ENCODE measurements at places on chromosomes 11 and 22. TPM values are rescaled to one million over a fixed set of nuclear protein-coding genes. Genes with fewer than 3 reads are reported as not detected.

Gene CCDC89
- total RNA-seq: not detected

GRCh38 chr22:50293441-50294318 is 13.8 kb downstream of the PLXNB2 start:
- peaks cover 10% of the 10 kb centered on the region for H3K36me3 ChIP-seq
- no peak overlapping the region for H3K4me3 ChIP-seq
- no peaks in the 10 kb centered on the region for H3K27me3 ChIP-seq
- H3K4me1 ChIP-seq: peaks cover 70% of the 10 kb centered on the region
- peak; percentile 82 for DNase-seq
- H3K27ac ChIP-seq: peak overlapping the region; percentile 76

GRCh38 chr11:122181893-122182292 is 65.9 kb upstream of the BLID start:
- H3K36me3 ChIP-seq: no peaks in the 10 kb centered on the region
- no peaks in the 10 kb centered on the region for H3K27me3 ChIP-seq
- no peak overlapping the region for H3K27ac ChIP-seq

DNA sequence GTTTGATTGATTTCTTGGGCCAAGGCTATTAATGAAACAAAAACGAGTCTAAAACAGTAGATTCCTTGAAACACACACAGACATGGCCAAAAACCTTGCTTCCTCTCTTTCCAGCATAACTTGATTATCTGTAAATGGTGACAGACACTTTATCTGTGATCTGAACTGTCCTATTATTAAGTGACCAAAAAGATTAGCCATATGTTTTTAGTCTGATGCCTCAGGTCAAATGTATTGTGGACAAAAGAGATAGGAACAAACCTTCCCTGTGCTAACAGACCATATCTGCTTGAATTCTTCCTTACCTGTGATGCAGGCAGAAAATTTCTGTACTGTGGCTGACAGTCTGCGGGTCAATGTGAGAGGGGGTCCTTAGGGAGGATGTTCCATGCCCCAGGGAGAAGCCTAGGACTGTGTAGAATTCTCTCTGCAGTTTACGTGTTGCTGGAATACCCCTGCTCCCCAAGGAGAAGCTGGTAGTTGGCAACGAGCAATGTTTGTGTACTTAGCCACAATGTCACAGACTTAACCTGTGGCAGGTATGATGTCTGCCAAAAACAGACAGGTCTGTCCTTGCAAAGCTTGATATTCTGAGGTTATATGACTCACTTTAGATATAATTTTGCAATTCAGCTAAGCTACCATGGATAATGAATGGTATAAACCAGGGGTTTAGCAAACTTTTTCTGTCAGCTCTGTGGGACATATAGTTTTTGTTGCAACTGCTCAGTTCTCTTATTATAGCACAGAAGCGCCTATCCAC is 31.2 kb downstream of the C11orf71 start:
- H3K36me3 ChIP-seq: no peaks in the 10 kb centered on the region
- DNase-seq: no peak
- no peaks in the 10 kb centered on the region for H3K27me3 ChIP-seq
- H3K4me1 ChIP-seq: no peaks in the 10 kb centered on the region
- H3K27ac ChIP-seq: no peak overlapping the region
- H3K4me3 ChIP-seq: no peak overlapping the region

Gene NLRP10
- total RNA-seq: not detected

GRCh38 chr22:50701428-50702154 is 29.0 kb downstream of the SHANK3 start:
- H3K4me1 ChIP-seq: peaks cover 11% of the 10 kb centered on the region
- H3K36me3 ChIP-seq: no peaks in the 10 kb centered on the region
- DNase-seq: no peak
- H3K4me3 ChIP-seq: no peak overlapping the region
- no peaks in the 10 kb centered on the region for H3K27me3 ChIP-seq
- no peak overlapping the region for H3K27ac ChIP-seq

- no peak for DNase-seq
- no peak overlapping the region for H3K4me3 ChIP-seq
- no peak overlapping the region for H3K27ac ChIP-seq
- no peaks in the 10 kb centered on the region for H3K36me3 ChIP-seq
- H3K27me3 ChIP-seq: no peaks in the 10 kb centered on the region
- H3K4me1 ChIP-seq: no peaks in the 10 kb centered on the region
Measured at GRCh38 chr11:332651-333480, 12.2 kb upstream of the IFITM3 start.

GRCh38 chr11:112837162-112837826 is 123.9 kb upstream of the NCAM1 start:
- H3K27me3 ChIP-seq: no peaks in the 10 kb centered on the region
- H3K4me3 ChIP-seq: no peak overlapping the region
- H3K27ac ChIP-seq: no peak overlapping the region
- peak; percentile 46 for DNase-seq
- H3K36me3 ChIP-seq: no peaks in the 10 kb centered on the region
- H3K4me1 ChIP-seq: no peaks in the 10 kb centered on the region

GRCh38 chr22:50228366-50228765 is 16.5 kb downstream of the TUBGCP6 start:
- no peak for DNase-seq
- no peak overlapping the region for H3K4me3 ChIP-seq
- H3K27me3 ChIP-seq: no peaks in the 10 kb centered on the region

Gene KDM4D
- total RNA-seq: 0.78 TPM

GRCh38 chr11:203056-203944 is 3.9 kb downstream of the BET1L start:
- H3K36me3 ChIP-seq: no peaks in the 10 kb centered on the region
- peaks cover 29% of the 10 kb centered on the region for H3K4me1 ChIP-seq
- no peak overlapping the region for H3K27ac ChIP-seq
- no peaks in the 10 kb centered on the region for H3K27me3 ChIP-seq
- peak; percentile 7 for DNase-seq

Gene OR4C46
- not detected for total RNA-seq

DNA sequence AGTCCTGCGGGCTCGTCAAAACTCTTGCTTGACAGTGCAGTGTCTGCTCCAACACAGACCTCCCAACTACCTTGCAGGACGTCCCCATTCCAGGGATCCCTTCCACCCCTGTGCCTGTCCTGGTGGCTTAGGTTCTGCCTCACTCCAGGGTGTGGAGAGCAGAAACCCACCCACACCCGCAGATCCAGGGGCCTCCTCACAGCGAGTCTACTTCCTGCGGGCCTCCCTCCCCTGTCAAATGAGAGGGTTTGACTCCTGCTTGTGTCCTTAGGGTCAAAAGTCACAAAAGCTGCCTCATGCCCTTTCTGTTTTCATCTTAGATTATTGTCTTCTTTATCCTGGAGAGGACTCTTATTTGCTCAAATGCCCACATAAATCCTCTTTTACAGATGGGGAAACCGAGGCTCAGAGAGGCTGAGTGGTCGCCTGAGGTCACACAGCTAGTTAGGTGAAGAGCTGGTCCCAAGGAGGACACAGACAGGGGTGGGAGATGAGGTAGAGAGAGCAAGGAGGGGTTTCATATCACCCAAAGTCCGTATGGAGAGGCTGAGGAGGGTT is 81.1 kb upstream of the KCNQ1OT1 start:
- H3K36me3 ChIP-seq: no peaks in the 10 kb centered on the region
- H3K4me3 ChIP-seq: no peak overlapping the region
- DNase-seq: no peak
- H3K27ac ChIP-seq: peak overlapping the region; percentile 76
- H3K4me1 ChIP-seq: peaks cover 49% of the 10 kb centered on the region

GRCh38 chr22:46761017-46761416 is 1.4 kb upstream of the TBC1D22A start:
- no peaks in the 10 kb centered on the region for H3K36me3 ChIP-seq
- no peak for DNase-seq
- no peak overlapping the region for H3K4me3 ChIP-seq
- H3K27ac ChIP-seq: no peak overlapping the region
- peaks cover 43% of the 10 kb centered on the region for H3K4me1 ChIP-seq

Gene SOX6
- 21.4 TPM for total RNA-seq

Measured in body of pancreas (tissue), 4 donors.